ENCODE measurements at places on chromosomes 13 and 19.

GRCh38 chr19:45972947-45973540 lies 621 bp downstream of the NOVA2 start:
- DNase-seq: no peak
- H3K27ac ChIP-seq: no peak overlapping the region
- H3K36me3 ChIP-seq: no peaks in the 10 kb centered on the region
- peaks cover 18% of the 10 kb centered on the region for H3K4me1 ChIP-seq
- peaks cover 33% of the 10 kb centered on the region for H3K27me3 ChIP-seq
- H3K4me3 ChIP-seq: no peak overlapping the region

GRCh38 chr13:44899967-44900366 lies 89.3 kb downstream of the NUFIP1 start:
- H3K27ac ChIP-seq: no peak overlapping the region
- no peak for DNase-seq
- H3K27me3 ChIP-seq: peaks cover 2% of the 10 kb centered on the region
- no peaks in the 10 kb centered on the region for H3K4me1 ChIP-seq
- no peak overlapping the region for H3K4me3 ChIP-seq
- no peaks in the 10 kb centered on the region for H3K36me3 ChIP-seq

GRCh38 chr19:18121166-18121565 lies 23.6 kb downstream of the MAST3 start:
- peaks cover 32% of the 10 kb centered on the region for H3K4me1 ChIP-seq
- peaks cover 41% of the 10 kb centered on the region for H3K36me3 ChIP-seq
- H3K4me3 ChIP-seq: no peak overlapping the region
- DNase-seq: no peak

- H3K36me3 ChIP-seq: no peaks in the 10 kb centered on the region
- H3K27ac ChIP-seq: no peak overlapping the region
- H3K27me3 ChIP-seq: no peaks in the 10 kb centered on the region
- no peak for DNase-seq
- no peaks in the 10 kb centered on the region for H3K4me1 ChIP-seq
- no peak overlapping the region for H3K4me3 ChIP-seq
Measured at GRCh38 chr19:6970443-6970842, 50.8 kb downstream of the MBD3L2B start.

DNA sequence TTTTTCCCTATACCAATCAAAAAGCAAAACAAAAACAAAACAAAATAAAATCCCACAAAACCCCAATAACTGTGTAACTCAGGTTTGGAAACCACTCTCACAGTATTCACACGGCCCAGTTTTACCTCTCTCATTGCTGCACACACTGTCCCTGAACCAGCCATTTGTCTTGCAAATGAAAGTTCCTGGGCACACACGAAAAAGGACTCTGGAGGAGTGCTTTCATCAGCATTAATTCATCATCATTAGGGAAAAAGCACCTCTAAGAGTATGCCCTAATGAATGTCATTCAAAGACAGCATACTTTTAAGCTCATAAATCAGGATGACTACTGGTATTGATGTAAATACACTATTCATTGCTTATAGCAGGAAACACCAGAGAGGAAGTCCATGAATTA lies 306.3 kb downstream of the DNAJC15 start:
- H3K27me3 ChIP-seq: peaks cover 6% of the 10 kb centered on the region
- H3K36me3 ChIP-seq: no peaks in the 10 kb centered on the region
- DNase-seq: no peak
- no peak overlapping the region for H3K4me3 ChIP-seq
- H3K4me1 ChIP-seq: no peaks in the 10 kb centered on the region
- H3K27ac ChIP-seq: no peak overlapping the region
